Ascending aorta (tissue), 2 donors: ENCODE measurements at places on chromosomes 4 and X.

DNA sequence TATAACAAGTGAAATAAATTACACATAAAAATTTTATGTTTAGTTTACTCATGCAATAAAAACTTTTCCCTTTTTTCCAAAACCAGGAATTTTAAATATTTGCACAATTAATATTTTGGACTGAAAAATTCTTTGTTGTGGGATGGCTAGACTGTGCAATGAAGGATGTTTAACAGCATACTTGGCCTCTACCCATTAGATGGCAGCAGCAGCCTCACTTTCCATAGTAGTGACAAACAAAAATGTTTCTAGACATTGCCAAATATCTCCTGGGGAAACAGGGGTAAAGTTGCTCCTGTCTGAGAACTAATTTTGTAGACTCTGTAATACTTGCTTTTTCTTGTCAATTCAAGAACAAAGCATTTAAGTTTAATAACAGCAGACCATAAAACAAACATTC, 49.8 kb downstream of the SCLT1 start:
- DNase-seq = no peak

GRCh38 chr4:123327846-123328429, 68.7 kb upstream of the SPRY1 start:
- DNase-seq = no peak

- DNase-seq = no peak
These were observed 118.5 kb upstream of the BMPR1B start for GRCh38 chr4:94639298-94639697.

GRCh38 chrX:108246304-108246954, 154.9 kb downstream of the ATG4A start:
- DNase-seq = no peak

DNA sequence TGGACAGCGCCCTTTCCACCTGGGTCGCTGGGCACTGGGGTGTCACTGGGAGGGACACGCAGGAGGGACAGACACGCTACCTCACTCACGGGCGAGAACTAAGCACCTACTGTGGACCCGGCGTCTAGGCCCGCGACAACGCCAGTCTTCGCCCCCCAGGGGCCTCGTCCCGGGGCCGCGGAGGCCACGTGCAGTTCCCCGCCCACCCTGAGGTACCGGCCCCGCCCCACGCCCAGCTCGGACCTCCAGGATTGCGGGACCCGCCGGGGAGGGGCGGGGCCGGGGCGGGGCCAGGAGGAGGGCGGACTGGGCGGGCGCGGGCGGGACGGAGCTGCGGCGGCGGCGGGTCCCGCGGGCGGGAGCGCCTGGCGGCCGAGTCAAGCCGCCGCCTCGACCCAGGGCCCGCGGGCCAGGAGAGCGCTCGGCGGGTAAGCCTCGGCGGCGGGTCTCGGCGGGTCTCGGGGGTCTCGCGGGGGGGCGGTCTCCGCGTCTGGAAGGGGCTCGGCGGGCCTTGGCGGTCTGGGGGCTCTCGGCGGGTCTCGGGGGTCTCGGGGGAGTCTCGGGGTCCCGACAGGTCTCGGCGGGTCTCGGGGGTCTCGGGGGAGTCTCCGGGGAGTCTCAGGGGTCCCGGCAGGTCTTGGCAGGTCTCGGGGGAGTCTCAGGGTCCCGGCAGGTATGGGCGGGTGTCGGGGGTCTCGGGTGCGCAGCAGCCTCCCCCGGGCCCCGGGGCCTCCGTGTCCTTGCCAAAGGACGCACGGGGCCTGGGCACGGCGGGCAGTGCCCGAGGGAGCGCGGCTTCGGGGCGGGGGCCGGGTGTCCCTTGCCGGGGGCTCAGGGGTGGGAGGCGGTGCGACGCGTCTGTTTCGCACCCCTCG, at the start of gene SH3BP2:
Gene SH3BP2, plus strand, starts transcription at position 375 of the 875 bp plus-strand sequence. CDS start 27,533 bp downstream, outside the sequence.
- peak; percentile 89 for DNase-seq

DNA sequence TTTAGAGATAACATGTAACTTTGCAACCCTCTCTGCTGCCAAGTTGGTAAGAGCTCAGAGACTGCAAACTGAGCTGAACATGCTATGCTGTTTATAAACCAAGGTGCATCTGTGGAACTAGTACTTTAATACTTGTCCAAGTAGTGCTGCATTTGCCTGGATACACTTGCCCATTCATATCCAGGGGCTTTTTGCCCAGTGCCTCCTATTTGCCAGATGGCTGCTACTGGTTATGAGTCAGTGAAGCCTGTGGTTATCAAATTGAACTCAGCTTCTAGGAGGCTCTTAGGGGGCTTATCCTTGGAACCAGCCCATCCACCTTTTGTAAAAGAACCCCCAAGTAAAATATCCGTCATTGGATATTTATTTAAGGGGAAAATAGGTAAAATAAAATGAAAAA, 79.6 kb downstream of the AFF2 start:
- DNase-seq = no peak

DNA sequence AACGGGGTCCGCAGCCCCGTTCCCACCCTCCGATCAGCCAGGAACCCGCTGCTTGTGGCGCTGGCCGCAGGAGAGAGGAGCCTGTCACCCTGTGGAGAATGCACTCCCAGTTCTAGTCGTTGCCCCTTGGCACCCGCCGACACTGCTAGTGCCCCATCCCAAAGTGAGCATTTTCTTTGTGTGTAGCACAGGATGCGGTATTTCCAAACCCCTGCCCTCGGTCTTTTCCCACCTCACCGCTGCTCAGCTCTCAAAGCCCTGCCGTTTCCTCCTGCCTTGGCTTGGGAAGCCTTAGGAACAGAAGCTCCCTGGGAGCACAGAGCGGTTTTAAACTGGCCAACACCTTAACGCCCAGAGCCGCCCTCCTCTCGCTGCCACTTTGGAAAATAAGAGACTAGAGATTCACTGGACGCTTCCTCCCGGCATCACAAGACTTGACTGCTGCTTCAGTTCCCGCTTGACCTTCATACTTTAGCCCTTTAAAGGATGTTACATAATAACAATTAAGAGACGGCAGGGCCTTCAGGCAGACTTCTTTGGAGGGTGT, 772 bp downstream of the CYP4V2 start:
- peak; percentile 71 for DNase-seq

DNA sequence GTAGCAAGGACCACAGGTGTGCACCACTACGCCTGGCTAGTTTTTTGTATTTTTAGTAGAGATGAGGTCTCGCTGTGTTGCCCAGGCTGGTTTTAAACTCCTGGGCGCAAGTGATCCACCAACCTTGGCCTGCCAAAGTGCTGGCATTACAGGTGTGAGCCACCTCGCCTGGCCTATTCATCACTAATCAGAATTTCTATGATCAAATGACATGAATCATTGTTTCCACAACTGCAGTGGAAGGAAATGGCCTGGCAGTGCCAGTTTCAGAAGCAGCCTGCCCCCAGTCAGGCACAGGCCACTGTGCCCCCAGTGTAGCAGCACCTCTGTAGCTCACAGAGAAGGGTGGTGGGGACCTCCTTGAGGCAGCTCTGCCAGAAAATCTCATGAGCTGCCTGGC, 66.0 kb upstream of the MSANTD1 start:
- DNase-seq = no peak

DNA sequence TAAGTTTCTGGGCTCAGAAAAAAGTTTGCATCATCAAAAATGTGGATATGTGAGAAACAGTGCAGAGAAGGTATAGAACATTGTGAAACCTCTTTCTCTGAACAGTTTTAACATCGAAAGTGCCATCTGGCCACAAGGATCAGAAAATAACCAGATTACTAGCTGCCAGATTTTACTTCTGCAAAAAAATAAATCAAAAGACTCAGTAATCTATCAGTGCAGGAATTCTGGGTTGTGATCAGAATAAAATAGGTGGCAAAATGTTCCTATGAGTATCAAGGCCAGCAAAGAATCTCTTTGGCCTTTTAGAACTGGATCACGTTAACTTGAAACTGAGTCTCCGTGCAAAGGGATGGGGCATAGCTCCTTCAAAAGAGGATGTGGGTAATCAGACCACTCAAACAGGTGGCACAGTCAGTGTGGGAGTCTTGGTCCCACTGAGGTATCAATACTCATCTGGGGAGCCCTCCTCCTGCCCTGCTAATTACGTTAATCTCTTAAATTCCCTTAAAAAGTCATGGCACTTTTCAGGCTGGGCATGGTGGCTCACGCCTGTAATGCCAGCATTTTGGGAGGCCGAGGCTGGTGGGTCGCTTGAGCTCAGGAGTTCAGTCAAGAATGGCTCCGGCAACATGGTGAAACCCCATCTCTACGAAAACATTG, 26.7 kb upstream of the RBM47 start:
- DNase-seq = no peak

- no peak for DNase-seq
These were observed 134.9 kb upstream of the VEGFC start for GRCh38 chr4:176927664-176928063.

DNA sequence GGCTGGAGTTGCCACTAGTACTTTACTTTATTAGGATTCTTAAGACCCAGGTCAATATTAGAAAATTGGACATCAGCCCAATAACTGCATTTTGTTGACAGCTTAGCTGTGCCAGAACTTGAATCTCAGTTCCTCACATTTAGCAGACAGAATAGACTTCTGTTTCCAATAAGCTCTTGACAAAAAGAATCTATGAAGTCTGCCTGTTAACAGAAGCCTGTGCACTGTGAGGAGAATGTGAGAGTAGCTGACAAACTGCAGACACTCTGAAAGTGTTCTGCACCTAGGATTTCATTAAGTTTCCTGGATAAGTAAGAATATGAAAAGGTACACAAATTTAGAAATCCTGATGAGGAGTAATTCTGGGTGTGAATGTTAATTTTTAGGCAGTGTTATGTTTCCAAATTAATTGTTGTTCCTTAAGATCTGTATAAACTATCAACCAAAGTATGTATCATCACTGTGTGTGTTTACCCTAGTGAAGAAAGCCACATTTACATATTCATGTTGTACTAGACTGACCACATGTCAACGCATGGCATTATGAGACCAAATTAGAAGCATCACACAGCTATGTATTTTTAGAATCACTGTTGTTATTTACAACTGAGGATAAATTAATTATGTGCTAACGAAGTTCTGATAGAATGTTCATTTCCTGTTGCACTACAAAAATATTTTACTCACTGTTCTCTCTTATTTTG, 756.4 kb upstream of the IGFBP7 start:
- no peak for DNase-seq

DNA sequence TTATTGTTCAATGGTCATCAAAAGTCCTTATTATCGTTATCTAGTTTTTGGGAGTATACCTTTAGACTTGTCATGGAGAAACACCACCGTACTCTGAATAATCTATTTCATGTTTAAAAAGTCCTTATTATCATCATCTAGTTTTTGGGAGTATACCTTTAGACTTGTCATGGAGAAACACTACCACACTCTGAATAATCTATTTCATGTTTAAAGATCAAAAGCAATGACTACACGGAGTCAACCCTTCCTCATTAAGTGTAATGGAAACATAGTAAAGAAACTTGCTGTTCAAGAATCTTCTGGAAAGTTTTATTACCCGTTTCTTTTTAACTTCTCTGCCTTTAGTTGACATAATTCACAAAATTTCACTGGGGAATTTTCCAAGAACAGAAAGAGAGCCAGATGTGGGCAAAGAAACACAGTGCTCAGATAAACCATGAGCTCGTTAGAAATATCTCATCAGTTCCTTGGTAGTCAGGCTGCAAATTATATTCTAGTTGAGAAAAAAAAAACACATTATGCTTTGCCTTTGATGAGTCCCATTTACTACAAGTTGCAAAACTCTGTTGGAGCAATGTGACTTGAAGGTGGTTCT, 158.8 kb downstream of the AFAP1 start:
- DNase-seq = no peak

- DNase-seq = no peak
These were observed 356.5 kb downstream of the MID1IP1 start for GRCh38 chrX:39157796-39158195.

GRCh38 chr4:178271386-178271785, 829.1 kb upstream of the AGA start:
- no peak for DNase-seq

DNA sequence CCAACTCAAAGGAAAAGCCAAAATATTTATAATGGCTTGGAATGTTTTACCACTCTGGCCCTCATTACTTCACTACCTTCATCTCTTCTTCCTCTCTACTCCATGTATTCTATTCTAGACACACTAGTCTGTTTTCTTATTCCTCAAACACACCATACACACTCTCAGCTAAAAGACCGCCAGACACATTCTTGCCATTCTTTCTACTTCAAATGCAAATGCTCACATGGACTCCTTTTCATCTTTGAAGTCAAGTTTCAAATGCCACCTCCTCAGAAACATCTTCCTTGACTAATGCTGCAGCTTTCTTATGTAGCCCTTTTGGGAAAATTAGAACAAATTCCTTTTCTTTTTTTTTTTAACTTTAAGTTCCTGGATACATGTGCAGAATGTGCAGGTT, 412.9 kb upstream of the FMR1 start:
- DNase-seq = no peak

- no peak for DNase-seq
These were observed 111.3 kb upstream of the ATP8A1 start for GRCh38 chr4:42768125-42768748.

- DNase-seq = no peak
These were observed 7.7 kb upstream of the WDR13 start for GRCh38 chrX:48589482-48590162.

- no peak for DNase-seq
These were observed 159.6 kb upstream of the RBPJ start for GRCh38 chr4:26161030-26161824.

- no peak for DNase-seq
These were observed 362.2 kb upstream of the SPANXN4 start for GRCh38 chrX:142663330-142664095.

DNA sequence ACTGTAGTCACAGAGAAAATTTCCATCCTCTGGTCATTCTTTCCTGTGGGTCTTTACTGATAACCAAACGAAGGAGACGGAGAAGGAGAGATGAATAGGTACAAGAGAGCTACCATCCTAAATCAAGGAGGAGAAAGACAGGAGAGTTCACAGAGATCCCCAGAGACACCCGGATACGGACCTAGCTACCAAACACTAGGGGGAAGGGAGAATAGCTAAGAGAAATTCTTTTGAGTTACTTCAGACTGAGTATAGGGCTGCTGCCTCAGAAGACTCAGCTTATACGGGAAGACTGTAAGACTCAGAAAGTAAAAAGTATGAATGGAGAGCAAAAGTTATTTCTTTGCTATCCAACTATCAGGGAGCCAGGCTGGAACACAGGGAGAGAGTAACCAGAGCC, 572.1 kb downstream of the C4orf33 start:
- no peak for DNase-seq

GRCh38 chrX:11363069-11363594, 69.9 kb downstream of the AMELX start:
- no peak for DNase-seq

GRCh38 chr4:153571006-153571545, 104.9 kb downstream of the TMEM131L start:
- DNase-seq = no peak

- no peak for DNase-seq
These were observed 52.2 kb downstream of the AFM start for GRCh38 chr4:73533515-73534422.

DNA sequence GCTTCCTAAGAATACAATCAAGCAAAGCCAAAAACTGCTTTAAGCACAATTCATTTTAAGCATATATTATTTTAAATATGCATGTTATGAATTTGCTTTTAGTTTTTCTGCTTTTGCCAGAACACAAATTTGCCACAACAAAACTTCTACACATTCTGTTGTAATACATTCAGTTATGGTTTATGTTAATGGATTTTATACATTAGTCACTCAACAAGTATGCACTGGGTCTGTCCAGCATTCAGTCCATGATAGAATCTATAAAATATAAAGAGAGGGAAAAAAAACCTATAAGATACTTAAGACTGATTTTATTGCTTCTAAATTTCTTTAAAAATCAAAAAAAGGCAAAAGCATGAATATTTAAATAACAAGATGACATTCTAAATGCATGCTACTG, 22.2 kb downstream of the IQCM start:
- DNase-seq = no peak
